Mononuclear cell (primary cell): ENCODE measurements at places on chromosomes 4 and X. TPM values are rescaled to one million over a fixed set of nuclear protein-coding genes. Genes with fewer than 3 reads are reported as not detected.

Gene FTHL17
- not detected for total RNA-seq

Gene MCTS1
- total RNA-seq: 14.6 TPM

Gene PFKFB1
- total RNA-seq: 0.42 TPM

Gene NRK
- total RNA-seq: under 0.01 TPM

Gene RAB40A
- not detected for total RNA-seq

Gene LANCL3
- total RNA-seq: 1.2 TPM

Gene BST1
- total RNA-seq: 76.4 TPM
